Upper lobe of right lung (tissue), 1 donor: ENCODE measurements at places on chromosomes 16 and 17.

GRCh38 chr16:8998108-8998507 lies 34.4 kb upstream of the USP7 start:
- DNase-seq: no peak

DNA sequence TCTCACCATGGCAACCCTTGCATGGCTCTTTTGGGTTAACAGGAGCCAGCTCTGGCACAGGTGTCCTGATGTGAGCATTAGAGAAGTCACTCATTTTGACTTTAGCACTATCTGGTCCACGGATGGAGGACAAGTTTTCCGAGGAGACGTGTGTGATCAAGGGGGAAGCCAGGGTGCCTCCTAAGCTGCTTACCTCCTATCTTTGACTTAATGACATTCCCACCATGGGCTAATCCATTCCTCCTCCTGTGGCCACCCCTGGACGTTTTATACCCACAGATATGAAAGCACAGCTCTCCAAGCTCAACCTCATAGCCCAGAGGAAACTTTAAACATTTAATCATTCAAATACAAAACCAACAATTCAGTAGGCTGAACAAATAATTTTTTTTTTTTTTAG lies 18.8 kb downstream of the MPP2 start:
- DNase-seq: no peak

- DNase-seq: no peak
Measured at GRCh38 chr16:77298418-77299360, 99.5 kb downstream of the SYCE1L start.

DNA sequence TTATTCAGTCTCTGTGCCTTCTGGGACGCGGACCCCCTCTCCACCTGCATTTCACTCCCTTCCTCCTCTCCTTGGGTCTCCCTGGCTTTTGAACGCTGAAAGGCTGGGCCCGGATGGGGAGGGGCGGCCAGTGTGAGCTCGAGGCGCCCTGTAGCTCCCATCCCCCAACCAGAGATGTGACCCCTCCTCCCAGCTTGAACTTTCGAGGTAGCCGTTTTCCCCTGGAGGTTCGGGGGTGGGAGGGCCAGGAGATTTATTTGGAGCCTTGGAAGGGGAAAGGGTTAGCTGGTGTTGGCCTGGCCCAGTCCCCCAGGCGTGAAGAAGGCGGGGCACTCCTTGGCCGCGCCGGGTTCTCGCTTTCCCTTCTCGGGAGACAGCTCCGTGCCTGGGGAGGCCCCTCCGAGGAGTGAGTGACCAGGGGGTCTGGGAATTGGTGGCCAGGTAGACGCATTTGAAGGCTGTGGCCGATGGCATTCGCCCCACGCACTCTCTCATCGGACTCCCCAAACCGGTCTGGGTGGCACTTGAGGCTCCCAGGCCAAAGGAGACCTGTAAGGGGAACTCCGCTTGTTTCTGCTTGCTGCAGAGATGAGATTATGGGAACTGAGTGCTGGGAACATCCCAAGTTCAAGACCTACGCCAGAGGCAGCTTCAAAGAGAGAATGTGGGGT lies 942 bp downstream of the LDAF1 start:
- peak; percentile 88 for DNase-seq

DNA sequence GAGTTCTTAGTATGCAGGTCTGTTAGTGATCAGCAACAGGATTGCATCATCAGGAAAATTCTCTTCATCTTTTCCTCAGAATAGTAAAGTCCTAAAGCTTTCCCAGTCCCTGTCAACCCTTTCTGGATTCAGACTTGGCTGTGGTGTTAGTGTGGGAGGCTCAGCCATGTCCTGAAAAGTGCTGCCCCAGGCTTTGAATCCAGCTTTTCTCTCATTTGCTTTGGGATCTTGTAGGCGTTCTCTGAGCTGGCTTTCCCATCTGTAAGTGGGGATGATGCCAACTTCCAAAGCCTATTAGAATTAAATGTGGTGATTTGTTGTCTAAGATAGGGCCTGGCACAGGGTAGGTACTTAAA lies 3.0 kb downstream of the ALKBH5 start:
- no peak for DNase-seq

DNA sequence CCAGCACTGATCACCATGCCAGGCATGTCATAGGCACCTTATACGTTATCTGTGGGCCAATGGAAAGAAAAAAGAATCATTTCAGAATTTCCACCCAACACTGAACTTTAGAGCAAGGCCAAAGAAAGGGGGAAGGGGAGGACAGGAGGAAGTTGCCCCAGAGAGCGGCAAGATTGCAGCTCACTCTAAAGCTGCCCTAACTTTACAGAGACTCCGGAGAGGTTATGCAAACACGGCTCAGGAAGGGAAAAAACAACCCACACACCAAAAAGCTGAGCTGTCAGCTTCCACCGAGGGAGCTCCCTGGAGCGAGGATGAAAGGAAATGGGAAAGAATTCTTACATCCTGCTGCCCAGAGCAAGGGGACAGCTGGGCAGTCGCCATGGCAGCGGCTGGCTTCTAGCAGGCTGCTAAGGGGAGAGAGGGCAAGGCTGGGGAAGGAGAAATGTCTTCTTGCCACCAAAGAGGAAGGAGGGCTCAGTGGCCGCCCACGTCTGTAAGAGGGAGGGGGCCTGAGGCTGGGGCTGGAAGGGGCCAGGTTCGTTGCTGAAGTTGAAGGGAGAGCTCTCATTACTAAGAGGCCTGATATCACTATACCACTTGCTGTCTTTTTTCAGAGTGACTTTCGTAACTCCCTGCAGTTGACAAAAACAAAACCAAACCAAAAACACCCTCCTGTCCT lies 18.2 kb downstream of the COTL1 start:
- peak; percentile 89 for DNase-seq

- DNase-seq: no peak
Measured at GRCh38 chr16:19771796-19772195, 53.7 kb downstream of the IQCK start.

DNA sequence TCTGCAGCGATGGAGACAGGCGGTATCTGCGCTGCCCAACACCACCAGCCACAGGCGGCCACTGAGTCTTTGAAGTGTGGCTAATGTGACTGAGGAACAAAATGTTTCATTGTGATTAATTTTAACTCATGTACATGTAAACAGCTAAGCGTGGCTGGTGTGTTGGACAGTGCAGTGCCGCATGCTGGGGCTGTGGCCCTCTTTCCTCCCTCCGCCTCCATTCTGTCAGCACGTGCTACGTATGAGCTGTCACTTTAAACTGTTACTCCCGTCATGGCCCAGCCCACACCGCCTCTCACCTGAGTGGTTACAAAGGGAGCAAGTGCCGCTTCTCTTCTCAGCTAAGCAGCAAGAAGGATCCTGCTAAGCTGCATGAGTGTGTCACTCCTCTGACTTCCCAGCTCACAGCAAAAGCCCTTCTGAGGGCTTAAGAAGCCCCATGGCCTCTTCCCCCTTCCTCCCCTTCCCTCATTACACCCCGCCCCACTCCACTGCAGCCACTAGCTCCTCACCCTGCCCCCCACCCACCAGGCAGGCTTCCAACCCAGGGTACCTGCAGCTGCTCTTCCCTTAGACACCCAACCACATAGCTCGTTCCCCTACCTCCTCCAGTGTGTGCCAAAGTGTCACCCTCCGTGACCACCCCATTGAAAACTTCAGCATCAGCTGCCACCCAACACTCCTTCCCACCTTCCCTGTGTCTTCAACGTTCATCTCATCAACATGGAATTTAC lies 15.0 kb downstream of the HASPIN start:
- peak; percentile 78 for DNase-seq

DNA sequence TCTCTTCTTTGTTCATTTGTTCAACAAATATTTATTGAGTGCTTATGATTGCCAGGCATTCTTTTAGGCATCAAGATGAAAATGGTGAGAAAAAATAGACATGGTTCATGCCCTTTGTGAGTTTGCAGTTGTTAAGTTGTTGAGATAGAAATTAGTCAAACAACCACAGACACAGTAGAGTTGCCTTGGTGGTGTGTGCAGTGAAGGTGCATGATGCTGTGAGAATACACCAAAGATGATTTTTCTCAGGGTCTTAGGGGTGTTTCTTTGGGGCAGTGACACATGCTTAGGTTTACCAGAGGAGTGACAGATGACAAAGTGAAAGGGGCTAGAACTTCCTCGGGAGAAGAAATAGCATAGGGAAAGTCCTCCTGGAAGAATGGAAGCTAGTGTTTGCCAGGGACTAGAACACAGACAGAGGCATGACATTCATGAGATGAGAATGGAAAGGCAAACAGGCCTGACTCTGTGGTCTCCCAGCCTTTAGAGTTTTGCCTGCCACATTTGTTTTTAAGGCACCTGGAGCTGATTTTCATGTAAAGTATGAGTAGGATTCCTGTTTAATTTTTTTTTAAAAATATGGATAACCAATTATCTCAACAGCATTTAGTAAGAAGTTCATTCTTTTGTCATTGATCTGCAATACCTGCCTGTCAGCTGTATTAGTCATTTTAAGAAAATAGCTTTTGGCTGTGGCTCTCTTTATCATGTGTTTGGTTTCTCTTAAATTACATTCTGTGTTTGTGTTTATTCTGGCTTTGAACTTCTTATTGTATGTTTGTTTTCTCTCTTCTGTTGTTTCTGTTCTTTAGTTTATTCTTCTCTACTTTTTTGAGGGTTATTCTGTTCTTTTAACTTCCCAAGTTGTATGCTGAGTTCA lies 36.6 kb downstream of the CYLD start:
- DNase-seq: no peak

GRCh38 chr16:86604436-86605193 lies 26.3 kb downstream of the FOXL1 start:
- no peak for DNase-seq

DNA sequence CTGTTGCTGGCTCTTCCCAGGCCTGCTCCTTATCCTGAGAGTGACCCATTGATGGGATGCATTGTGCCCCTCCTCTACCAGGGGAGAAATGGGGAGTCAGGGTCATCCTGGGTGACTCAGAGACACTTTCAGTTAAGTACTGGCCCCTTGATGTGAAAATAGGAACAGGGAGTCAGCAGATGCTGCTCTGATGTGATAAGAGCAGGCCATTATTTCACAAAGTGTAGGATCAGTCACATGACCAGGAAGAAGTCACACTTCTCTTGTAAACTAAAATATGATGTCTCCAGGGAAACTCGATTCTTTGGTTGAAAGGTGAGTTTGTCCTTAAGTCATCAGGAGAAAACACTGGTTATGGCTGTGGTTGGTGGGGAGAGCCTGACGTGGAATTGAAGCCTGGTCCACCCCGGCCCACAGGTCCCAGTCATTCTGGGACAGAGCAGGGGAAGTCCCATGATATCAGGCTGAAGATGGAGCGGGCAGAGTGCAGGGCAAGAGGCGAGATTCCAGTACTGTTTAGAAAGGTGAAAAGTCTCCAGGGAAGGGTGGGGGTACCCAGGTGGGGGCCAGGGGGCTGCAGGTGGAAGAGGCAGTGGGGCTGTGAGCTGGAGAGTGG lies 88.6 kb upstream of the NLRP1 start:
- DNase-seq: no peak

DNA sequence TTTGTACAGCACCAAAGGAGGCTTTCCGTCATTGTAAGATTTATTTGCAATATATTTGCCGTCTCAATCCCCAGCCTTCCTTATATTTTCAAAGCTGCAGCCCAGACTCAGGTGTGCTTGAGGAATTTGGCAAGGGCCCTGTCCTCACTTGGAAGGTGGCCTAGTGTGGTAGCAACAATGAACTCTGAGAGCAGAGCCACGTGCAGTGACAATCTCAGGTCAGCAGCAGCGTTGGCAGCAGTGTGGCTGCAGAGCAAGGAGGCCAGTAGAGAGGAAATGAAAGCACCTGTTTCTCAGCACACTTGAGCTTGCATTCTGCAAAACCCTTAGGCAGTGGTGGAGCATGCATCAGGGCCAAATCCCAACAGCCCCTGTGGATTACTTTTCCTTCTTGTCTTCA lies 613.5 kb downstream of the RBFOX1 start:
- no peak for DNase-seq

DNA sequence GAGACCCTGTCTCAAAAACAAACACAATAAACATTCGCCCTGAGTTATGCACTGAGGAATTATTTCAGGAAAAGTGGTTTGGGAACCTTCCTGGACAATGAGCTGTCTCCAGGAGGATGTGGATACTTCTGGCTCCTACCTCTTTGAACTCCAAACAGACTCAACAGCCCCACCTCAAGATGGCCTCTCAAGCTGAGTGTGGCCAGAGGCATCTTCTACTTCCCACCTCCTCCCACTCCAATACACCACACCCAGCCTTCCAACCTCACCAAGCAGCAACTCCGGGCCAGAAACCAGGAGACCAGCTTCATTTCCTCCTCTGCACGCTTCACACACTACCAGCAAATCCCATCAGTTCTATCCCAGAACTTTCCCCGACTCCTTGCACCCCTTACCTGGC lies 11.6 kb downstream of the HBQ1 start:
- DNase-seq: no peak

DNA sequence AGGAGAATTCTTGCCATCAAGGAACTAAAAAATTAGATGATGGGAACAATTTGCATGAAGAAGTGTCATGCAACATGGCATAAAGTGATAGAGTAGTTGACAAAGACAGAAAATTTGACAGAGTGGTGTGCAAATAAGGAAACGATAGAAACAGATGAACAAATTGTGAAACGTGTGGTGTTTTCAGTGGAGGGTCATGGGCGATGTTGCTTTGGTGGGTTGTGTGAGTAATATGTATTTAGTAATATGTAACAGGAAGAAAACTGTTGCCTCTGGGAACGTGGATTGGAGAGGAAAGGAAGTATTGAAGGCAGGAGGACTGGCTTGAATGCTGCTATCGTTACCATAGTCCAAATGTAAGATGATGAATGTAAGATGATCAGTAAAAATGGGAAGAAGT lies 3.6 kb downstream of the COX10 start:
- DNase-seq: no peak

DNA sequence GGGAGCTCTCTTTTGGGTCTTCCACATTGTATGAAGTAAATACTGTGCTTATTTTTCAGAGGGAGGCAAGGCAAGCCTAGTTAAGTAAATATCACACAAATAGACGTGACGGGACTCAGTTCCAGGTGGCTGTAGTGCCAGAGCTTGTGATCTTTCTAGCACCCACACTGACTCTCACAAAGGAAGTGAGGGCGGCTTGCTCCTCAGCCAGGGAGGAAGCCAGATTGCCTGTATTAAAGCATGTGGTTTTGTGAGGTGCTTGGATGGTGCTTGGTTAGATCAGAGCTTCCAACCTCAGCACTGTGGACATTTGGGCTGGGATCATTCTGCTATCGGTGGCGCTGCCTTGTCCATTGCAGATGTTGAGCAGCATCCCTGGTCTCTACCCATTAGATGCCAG lies 80.1 kb downstream of the VAT1L start:
- DNase-seq: no peak

- DNase-seq: no peak
Measured at GRCh38 chr16:24784121-24784520, 54.7 kb downstream of the TNRC6A start.

DNA sequence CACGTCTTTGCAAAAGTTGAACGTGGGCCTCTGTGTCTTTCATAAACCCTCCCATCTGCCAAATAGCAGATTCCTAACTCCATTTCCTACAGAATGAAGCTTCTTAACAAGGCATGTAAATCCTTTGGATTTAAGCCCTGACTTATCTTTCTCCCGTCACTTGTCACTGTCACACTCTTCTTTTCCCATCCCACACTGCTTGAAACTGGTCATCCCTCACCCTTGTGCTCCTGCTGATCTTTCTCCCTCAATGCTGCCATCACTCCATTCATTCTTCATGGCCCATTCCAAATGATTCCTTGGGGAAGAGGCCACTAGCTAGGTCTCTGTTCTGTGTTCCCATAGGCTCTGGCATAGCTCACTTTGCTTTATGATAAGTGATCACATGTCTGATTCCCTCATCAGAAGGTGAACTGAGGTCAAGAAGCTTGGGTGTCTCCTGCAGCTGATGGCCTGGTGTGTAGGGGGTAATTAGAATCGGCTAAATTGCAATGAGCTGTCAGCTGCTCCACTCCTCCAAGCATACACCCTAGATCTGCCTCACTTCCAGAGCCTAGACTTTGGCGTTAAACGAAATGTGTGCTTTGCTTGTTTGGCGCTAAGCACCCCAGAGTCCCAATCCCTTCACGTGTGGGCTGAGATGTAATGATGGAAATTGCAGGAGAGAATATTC lies 61.7 kb downstream of the PECAM1 start:
- no peak for DNase-seq
